Stomach (tissue), 19 donors: ENCODE measurements at places on chromosomes 6 and 20.

DNA sequence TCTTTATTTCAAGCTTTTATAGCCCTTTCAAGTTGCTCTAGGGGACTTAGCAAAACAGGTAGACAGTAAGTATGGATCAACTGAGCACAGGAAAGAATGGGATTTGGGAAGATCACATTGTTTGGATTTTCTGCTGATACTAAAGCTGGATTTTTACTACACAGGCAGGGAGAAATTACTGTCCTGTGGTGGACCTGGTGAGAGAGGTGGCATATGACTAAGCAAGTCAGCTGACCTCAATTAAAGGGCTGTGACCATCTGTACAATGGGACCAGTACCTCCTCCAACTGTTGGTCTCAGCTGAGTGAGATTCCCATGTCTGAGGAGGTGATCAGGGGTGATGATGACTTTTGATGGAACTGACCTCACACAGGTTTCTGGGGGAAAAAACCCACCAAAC lies 28.0 kb downstream of the RREB1 start:
- no peak for DNase-seq

DNA sequence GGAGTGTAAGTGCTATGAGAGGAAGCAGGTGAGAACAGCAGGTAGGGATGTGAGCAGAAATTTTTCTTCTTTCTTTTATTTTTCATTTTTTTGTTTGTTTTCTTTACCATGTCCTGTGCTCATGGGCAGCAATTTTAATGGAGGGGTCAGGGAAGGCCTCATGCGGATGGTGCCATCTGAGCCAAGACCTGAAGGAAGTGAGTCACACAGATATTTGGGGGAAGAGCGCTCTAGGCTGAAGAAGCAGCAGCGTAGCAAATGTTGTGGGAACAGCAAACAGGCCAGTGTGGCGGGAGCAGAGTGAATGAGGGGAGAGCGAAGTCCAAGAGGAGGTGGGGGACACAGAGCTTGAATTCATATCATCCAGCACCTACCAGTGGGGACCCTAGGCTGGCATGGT lies 12.7 kb downstream of the SPDEF start:
- no peak for DNase-seq

GRCh38 chr20:24738058-24738775 lies 210.9 kb upstream of the CST7 start:
- no peak for DNase-seq

GRCh38 chr6:121867095-121867494 lies 431.6 kb downstream of the GJA1 start:
- no peak for DNase-seq

- peak; percentile 75 for DNase-seq
Measured at GRCh38 chr20:59207742-59208357, 44.2 kb downstream of the ZNF831 start.

DNA sequence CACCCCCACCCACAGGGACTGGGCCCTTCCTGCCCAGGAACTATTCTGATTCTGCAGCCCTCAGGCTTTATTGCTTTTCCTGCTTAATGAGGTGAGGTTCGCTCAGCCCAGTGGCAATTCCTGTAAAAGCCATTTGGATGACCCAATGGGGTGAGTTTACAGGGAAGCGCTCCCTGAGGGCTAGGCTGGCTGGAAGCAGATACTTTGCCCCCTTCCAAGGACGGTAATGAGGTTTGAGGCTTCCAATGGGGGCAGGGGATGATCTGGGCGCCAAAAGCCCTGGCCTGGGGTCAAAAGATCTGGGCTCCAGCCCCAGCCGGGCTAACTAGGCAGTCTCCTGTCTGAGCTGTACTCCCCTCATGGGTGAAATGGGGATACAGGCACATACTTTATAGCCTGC lies 41.8 kb downstream of the RIPOR3 start:
- no peak for DNase-seq

DNA sequence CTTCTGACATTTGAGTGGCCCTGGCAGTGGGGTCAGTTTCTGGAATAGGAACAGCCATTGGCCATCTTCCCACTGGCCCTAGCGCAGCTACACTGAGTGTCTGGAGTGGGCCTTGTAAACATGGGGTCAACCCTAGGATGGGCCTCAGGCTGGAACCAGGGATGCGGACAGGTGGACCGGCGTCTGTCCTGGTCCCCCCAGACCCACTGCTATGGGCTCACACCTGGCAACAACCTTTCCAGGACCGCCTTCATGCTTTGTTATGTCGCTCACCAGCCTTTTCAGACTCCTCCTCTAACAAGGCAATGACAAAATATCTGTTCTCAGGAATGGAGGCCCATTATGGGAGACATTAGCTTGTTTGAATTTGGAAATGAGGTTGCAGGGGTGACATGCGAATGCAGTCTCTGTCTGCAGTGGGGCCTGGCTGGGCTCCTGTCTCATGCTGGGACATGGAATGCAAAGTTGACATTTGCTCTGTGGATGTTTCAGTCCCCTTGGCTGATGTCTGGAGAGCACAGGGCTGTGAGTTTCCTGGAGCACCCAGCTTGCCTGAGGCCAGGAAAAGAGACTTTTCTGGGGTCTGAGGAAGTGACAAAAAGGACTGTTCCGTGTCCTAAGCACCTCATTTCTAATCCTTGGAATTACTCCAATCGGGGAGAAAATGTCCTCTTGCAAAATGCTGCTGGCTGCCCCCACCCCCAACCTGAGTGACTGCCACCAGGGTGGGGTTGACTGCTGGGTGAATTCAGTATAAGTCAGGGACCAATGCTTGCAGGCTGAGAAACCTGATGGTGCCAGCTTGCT lies 98.7 kb upstream of the PMEPA1 start:
- DNase-seq = no peak

DNA sequence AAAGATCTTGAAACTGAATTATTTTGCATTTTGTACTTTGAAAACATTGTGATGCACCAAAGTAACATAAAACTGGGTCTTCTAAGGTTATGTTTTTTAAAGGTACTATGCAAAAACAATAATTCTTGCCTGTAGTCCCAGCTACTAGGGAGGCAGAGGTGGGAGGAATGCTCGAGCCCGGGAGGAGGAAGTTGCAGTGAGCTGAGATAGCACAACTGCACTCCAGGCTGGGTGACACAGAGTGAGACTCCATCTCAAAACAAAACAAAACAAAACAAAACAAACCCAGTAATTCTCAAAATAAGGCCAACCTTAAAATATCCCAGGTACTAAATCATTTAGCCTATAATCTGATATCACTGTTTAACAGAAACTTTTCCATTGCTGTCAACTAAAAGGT lies 269.6 kb downstream of the KHDC1L start:
- no peak for DNase-seq

GRCh38 chr6:144712541-144712940 lies 427.4 kb downstream of the UTRN start:
- no peak for DNase-seq

DNA sequence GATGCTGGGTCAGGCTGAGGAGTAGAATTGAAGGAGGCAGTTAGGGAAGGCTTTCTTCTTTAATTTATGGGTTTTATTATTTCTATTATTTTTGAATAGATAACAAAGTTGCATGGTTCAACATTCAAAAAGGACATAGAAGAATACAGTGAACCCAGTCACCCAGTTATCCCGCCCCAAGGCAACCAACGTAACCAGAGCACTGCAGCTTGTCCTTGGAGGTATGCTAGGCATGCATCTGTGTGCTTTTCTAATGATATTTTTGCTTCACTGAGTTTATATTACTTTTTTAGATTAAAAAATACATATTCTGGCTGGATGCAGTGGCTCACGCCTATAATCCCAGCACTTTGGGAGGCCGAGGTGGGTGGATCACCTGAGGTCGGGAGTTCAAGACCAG lies 47.4 kb upstream of the DSN1 start:
- DNase-seq = no peak

GRCh38 chr6:135622081-135622480 lies 124.5 kb upstream of the AHI1 start:
- DNase-seq = no peak

GRCh38 chr6:25138934-25139415 lies 140.2 kb upstream of the CARMIL1 start:
- peak; percentile 40 for DNase-seq

DNA sequence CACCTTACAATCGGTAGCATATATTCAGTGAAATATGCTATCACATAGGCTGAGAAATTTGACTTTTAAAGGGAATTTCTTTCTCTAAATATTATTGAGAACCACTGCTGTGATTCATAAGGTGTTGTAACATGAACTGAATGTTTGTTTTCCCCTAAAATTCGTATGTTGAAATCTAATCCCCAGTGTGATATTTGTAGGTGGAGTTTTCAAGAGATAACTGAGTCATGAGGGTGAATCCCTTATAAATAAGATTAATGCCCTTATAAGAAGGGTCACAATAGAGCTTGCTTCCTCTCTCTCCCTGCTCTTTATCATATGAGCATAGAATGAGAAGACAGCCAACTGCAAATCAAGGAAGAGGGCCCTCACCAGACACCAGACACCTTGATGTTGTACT lies 64.8 kb downstream of the LMBRD1 start:
- no peak for DNase-seq

DNA sequence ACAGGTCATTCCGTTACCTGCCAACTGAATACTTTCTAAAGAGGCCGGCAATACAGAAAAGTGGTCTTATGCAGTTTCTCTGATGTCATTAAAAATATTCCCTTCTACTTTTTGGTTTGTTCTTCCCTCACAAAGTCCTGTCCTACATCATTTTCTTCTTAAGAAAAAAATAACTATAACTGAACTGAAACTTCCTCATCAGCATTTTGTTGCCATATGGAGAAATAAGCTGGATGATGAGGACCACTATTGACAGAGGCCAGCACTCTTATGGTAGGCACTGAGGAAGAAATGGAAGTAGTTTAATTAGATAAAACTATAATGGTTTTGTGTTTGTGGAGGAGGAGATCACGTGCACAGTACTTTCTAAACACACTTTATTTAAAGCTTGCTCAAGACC lies 274.9 kb downstream of the PHACTR1 start:
- no peak for DNase-seq

- DNase-seq = no peak
Measured at GRCh38 chr6:129764761-129765407, 54.9 kb upstream of the ARHGAP18 start.

DNA sequence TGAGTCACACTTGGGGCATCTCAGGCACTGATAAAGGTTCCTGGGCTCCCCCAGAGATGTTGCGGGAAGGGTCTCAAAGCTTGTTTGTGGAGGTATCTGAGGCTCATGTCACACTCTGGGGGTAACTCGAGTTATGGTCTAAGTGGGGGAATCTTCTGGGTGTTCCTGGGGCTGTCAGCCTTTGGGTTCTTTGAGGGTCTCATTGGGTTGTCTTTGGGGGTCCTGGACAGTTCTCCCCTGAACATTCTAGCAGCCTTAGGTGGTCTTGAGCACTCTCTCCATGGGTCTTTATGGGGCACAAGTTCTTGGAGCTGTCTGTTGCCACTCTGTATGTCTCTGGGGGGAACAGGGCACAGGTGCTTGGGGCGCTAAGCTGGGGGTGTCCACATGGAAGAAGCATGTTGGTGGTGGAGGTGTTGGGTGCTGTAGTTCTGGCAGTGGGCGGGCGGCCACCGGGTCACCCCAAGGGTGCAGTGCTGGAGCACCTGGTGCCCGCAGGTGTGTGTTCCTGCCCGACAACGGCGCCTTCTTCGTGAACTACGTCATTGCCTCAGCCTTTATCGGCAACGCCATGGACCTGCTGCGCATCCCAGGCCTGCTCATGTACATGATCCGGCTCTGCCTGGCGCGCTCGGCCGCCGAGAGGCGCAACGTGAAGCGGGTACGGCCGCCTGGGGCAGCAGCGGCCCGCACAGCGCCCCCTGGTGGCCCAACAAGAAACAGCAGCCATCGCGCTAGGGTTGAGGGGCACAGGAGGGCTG lies 7.1 kb upstream of the CAPN11 start:
- peak; percentile 92 for DNase-seq

- no peak for DNase-seq
Measured at GRCh38 chr20:44622501-44623270, 28.8 kb downstream of the ADA start.

GRCh38 chr6:106692819-106693208 lies 63.4 kb downstream of the QRSL1 start:
- peak; percentile 70 for DNase-seq

DNA sequence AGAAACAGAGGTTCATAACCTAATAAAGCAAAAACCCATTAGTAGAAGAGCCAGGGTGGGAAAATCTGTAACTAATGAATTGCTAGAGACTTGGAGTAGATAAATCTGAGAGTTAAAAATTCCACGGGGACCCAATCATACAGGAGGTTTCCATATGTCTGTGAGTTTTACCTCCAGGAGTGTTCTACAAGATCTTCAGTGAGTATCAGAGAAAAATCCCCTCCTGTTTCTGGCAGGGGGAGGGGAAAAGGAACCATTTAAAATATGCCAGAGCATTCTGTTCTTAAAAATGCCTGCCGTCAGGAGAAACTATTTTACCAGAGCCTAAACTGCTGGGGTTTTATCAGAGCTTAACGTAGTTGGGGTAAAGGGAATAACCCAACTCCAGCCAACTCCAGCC lies 54.0 kb upstream of the PLN start:
- no peak for DNase-seq

DNA sequence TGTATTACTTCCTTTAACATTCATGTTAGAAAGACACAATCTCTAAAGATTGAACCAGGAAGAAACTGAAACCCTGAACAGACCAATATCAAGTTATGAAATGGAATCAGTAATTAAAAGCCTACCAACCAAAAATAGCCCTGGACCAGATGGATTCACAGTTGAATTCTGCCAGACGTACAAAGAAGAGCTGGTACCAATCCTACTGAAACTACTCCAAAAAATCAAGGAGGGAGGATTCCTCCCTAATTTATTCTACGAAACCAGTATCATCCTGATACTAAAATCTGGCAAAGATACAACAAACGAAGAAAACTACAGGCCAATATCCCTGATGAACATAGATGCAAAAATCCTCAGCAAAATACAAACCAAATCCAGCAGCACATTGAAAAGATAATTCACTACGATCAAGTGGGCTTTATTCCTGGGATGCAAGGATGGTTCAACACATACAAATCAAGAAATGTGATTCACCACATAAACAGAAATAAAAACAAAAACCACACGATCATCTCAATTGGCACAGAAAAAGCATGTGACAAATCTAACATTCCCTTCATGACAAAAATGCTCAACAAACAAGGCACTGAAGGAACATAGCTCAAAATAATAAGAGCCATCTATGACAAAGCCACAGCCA lies 15.0 kb downstream of the CDK19 start:
- DNase-seq = no peak

- DNase-seq = no peak
Measured at GRCh38 chr6:115487331-115487730, 573.4 kb downstream of the FRK start.

DNA sequence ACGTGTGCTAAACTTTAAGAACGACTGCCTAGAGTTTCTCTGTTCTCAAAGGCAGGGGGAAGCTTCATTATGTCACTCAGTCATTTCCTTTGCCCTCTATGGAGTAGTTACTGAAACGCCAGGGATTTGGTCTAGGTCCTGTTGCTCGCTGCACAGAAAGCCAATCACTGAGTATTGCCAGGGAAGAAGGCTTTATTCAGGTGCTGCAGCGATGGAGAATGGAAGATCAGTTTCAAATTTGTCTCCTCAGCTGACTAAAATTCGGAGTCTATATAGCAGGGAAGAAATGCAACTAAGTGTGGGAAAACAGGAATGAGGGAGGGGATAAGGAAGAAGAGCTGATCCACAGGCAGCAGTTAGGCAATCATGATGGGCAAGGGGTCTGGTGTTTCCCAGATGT lies 75.8 kb downstream of the QRSL1 start:
- no peak for DNase-seq

- DNase-seq = peak; percentile 93
Measured at GRCh38 chr6:27251112-27251605, 3.7 kb downstream of the PRSS16 start.
